ENCODE measurements at places on chromosomes 7 and 10.

DNA sequence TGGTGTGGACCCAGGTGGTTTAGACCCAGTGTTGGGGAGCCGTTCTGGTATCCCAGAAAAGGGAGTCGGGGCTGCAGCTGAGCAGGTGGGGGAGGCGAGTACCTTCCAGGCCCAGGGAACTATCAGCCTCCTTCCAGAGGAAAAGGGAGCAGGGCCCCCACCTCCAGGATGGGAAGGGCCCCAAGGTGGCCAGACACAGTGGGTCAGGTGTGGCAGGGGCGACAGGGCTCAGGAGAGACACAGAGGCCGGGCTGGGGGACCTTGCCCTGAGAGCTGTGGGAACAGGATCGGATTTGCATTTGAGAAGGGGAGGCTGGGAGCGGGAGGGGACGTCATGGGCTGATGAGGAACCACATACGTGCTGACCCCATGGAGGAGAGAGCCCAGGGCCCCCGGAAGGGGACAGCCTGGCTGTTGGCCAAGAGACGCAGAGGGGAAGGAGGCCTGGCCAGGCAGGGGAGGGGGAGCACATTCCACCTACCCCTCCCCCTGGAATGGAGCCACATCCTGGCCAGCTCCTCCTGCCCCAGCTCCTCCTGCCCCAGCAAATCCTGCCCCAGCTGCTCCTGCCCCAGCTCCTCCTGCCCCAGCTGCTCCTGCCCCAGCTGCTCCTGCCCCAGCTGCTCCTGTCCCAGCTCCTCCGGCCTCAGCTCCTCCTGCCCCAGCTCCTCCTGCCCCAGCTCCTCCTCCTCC is 9.7 kb upstream of the TTYH3 start:
- DNase-seq: peak; percentile 79

DNA sequence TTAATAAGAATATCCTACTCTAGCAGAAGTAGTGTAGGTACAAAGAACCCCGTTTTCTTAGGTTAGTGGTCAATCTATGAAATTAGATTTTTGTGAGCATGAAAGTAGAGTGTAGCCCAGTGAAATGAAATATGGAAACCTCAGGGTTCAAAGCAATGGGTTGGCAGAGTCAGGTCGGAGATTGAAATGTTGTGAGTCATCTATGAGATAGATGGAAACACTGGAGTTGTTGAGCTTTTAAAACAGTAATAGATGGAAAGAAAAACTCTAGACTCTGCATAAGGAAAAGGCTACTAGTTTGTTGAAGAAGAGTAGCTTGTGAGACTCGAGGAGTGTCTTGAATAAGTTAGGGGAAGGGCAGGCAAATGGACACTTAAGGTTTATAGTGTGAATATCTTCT is 251.9 kb downstream of the EXOC4 start:
- DNase-seq: no peak

DNA sequence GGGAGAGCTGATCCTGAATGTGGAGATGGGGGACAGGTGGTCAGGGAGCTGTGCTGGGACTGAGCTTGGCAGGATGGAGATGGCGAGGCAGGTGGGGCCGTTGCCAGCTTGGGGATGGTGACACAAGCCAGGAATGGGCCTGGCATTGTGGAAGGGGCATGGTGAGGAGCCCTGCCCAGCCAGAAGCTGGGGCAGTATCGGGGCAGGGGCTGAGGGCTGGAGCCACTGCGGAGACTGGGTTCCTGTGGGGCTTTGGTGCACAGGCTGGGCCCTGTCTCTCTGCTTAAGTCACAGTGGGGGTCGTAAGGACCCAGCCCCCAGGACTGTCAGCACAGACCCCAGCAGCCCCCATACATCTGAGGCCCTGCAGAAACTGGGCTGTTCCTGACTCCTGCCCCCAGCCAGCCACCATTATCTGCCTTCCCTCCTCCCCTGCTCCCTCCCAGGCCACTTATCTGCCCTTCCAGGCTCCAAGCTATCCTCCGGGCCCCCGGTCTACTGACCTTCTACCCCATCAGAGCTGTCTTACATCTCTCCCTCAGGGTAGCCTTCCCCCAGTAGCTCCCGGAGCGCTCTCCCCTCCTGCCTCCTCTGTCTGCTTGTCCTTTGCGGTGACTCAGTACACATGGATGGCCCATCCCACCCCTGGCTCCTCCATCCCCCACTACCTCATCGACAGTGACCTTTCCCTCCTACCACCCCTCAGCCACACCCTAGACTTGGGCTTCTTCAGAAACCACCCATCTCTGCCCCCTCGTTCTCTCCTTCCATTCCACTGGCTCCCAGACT is 44.2 kb downstream of the PPIF start:
- DNase-seq: no peak

- DNase-seq: no peak
Measured at GRCh38 chr7:129468547-129468946, 33.8 kb upstream of the SMKR1 start.

DNA sequence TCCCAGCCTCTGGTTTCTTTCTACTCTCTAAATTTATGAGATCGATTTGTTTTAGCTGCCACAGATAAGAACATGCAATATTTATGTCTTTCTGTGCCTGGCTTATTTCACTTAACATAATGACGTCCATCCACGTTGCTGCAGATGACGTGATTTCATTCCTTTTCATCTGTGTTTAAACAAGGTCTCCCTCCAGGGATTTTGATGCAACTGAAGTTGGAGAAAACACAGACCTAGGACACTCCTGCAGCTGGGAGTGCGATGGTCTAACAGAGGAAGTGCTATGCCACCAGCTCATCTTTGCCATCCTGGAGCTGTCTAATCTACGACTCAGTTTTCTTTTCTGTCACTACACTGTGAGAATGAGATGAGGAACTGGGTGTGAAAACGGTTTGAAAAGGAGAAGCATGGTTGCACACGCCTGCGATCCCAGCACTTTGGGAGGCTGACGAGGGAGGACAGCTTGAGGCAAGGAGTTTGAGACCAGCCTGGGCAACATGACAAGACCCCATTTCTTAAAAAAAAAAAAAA is 1.5 kb upstream of the KCTD7 start:
- DNase-seq: peak; percentile 24

- no peak for DNase-seq
Measured at GRCh38 chr10:57015187-57015586, 654.1 kb upstream of the ZWINT start.

GRCh38 chr7:129689995-129690581 is 78.6 kb downstream of the NRF1 start:
- DNase-seq: no peak

GRCh38 chr7:124840435-124840834 is 74.8 kb upstream of the GPR37 start:
- DNase-seq: no peak

DNA sequence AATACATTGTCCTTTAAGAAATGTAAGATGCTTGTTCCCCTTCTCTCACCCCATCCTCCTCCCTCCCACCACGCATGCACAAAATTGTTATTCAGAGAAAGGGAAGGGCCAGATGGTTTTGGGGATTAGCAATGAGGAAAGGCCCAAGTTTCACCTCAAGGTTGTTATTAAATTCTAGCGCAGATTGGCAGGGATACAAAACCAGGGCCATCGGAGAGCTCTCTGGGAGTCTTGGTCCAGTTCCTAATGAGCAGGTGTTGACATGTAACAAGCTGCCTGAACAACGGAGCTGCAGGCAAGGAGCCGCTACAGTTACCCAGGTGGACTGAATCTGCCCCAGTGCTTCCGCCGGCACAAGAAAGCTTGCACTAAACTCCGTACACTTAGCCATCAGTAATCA is 9.7 kb upstream of the ANK3 start:
- DNase-seq: no peak

- DNase-seq: peak; percentile 84
Measured at GRCh38 chr7:97016381-97017191, 8.0 kb downstream of the DLX5 start.

- DNase-seq: peak; percentile 43
Measured at GRCh38 chr10:19412531-19412930, 363.9 kb downstream of the MALRD1 start.

GRCh38 chr7:159253657-159254056 is 109.0 kb upstream of the VIPR2 start:
- no peak for DNase-seq

- no peak for DNase-seq
Measured at GRCh38 chr10:108989976-108990375, 933.3 kb downstream of the XPNPEP1 start.

DNA sequence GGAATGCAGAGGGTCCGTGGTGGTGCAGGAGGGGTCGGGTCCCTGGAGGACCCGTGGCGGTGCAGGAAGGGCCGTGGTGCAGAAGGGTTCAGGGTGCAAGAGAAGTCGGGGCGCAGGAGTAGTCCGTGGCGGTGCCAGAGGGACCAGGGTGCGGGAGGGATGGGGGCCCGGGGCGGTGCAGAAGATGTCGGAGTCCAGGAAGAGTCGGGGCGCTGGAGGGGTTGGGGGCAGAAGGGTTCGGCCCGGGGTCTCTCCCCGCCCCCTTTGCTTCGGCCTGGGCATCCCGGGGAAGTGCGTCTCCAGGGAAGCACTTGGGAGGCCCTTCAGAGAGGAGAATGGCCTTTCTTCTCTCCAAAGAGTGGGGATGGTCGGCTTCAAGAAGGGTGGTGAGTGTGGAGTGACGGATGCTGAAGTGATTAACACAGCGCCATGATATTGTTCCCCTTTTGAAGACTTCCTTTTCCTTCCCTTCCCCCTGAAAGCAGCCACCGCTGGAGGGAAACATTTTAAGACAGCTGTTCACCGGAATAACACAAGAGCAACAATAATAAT is 997 bp downstream of the WDR37 start:
- no peak for DNase-seq

DNA sequence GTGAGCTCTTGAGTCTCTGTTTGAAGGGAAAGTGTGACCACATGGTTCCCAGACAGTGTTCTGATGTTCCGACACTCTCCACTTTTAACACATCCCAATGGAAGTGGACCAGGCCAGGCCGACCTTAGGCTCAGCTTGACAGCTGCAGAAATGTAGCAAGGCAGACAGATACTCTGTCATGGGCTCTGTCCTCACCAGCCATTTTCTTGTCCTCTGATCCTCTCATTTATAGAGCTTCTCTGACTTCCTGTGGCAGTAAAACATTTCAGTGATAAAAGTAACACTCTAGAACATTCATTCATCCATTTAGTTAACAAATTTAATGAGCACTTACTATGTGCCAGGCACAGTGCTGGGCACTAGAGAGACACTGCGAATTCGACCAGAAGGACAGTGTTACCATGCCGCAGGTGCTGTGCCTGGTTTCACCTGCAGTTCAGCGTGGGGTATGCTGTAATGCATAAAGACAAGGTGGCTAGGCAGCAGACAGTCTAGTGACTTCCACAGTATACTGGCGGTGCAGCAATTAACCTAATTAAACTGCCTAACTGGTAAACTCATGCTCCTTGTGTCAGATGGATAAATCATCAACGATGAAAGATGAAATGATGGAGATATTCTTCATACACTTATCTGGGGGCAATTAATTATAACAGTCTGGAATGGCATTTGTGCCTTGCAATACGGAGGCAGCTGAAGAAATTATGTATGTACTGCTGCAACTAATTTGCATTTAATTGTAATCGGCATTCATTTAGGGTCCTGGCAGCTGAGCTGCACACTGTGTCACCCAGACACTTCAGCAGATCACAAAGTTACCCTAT is 188.1 kb downstream of the NRP1 start:
- no peak for DNase-seq
